ENCODE measurements at places on chromosomes 11 and 22. TPM values are rescaled to one million over a fixed set of nuclear protein-coding genes. Genes with fewer than 3 reads are reported as not detected.

Gene MMP27
- total RNA-seq, result not detected

Gene CACNA1I
- 0.12 TPM for total RNA-seq

DNA sequence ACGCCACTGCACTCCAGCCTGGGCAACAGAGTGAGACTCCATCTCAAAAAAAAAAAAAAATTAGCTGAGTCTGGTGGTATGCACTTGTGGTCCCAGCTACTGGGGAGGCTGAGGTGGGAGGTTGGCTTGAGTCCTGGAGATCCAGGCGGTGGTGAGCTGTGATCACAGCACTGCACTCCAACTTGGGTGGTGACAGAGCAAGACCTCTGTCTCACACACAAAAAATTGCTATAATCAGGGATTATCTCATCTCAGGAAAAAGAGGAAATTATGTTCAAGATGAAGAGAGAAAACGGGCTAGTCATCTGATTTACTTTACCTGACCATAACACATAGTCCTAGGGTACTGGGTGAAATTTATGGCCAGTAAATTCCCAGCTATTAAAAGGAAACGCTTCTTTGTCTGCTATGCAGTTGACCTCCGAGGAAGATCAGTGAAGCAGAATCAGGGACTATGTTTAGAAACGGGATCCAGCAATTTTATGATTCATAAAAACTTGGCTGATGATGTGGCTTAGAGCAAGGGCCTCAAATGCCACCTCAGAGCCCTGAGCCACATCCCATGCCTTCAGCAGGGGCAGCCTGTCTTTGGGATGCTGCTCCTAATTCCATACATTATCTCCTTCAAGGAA, 386.2 kb downstream of the NTM start:
- H3K36me3 ChIP-seq, result no peaks in the 10 kb centered on the region
- H3K4me1 ChIP-seq, result peaks cover 7% of the 10 kb centered on the region
- H3K27ac ChIP-seq, result no peak overlapping the region
- no peaks in the 10 kb centered on the region for H3K27me3 ChIP-seq
- H3K4me3 ChIP-seq, result no peak overlapping the region

Gene SLC17A6
- 170 TPM for total RNA-seq

DNA sequence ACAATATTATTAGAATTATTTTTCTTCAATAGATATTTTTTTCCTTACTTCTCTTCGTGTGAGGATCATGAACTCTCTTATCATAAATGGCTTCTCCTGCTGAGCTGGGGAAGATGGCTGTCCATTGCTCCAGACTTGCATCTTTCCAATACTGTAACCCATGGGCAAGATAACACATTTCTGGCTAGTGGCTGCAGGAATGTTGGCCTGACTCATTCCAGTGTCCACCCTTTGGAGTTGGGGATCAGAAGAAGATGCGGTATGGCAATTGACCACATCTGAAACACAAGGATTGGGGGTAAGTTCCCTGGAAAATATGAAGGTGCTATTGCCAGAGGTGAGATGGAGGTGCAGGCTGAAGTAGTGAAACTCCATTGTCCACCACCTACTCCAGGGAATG, 92.8 kb downstream of the FAR1 start:
- no peaks in the 10 kb centered on the region for H3K4me1 ChIP-seq
- no peak overlapping the region for H3K27ac ChIP-seq
- no peak for DNase-seq
- H3K4me3 ChIP-seq, result no peak overlapping the region
- peaks cover 1% of the 10 kb centered on the region for H3K27me3 ChIP-seq
- H3K36me3 ChIP-seq, result no peaks in the 10 kb centered on the region

GRCh38 chr11:114084414-114084813, 24.9 kb downstream of the ZBTB16 start:
- H3K36me3 ChIP-seq, result no peaks in the 10 kb centered on the region
- H3K4me3 ChIP-seq, result no peak overlapping the region
- H3K4me1 ChIP-seq, result peaks cover 28% of the 10 kb centered on the region
- no peak for DNase-seq
- no peak overlapping the region for H3K27ac ChIP-seq

GRCh38 chr11:473415-473814, 23.3 kb downstream of the PTDSS2 start:
- peaks cover 12% of the 10 kb centered on the region for H3K27me3 ChIP-seq
- DNase-seq, result no peak
- no peaks in the 10 kb centered on the region for H3K36me3 ChIP-seq
- H3K4me1 ChIP-seq, result peaks cover 30% of the 10 kb centered on the region
- H3K4me3 ChIP-seq, result peak overlapping the region; percentile 71
- H3K27ac ChIP-seq, result peak overlapping the region; percentile 95

Gene AGBL2
- total RNA-seq, result 1.7 TPM

DNA sequence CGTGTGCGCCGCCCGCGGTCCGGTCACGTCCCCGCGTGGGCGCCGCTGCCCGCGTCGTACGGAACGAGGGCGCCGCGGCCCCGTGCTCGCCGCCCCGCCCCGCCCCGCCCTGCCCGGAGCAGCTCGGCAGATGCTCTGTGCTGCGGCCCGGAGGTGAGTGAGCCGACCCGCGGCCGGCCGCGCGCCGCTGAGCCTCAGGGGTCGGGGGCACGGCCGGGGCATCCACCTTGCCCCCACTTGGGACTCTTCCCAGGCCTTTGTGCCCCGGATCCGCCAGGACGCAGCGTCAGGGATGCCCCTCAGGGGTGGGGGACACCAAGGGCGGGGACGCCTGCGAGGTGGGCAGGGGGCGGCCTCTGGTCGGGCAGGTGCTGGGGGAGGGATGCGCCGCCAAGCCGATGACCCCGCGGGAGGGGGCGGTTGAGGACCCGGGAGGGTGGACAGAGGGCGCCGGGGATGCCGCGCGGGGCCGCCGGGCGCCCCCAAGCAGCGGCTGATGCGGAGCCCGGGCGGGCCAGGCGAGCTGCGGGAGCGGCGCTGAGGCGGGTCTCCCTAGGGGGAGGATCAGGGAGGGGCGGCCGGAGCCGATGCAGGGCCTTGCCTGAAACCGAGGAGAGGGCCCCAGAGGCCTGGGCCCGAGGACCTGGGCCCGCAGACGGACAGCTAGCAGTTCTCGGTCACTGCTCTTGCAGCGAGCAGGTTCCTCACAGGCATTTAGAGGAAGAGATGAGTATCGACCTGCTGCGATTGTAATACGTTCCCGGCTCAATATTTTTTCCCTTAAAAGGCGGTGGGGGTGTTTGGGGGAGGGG, at the start of gene GNAZ:
Gene GNAZ (plus strand): TSS at position 102 of the 812 bp plus-strand sequence. CDS start 25,177 bp downstream, outside the sequence.
- peaks cover 4% of the 10 kb centered on the region for H3K36me3 ChIP-seq
- H3K27me3 ChIP-seq, result peaks cover 22% of the 10 kb centered on the region
- H3K4me1 ChIP-seq, result peaks cover 45% of the 10 kb centered on the region
- peak within 1 kb of the TSS; percentile 96 for H3K27ac ChIP-seq
- H3K4me3 ChIP-seq, result peak within 1 kb of the TSS; percentile 97

GRCh38 chr11:112637876-112638275, 323.3 kb upstream of the NCAM1 start:
- H3K4me1 ChIP-seq, result peaks cover 4% of the 10 kb centered on the region
- no peak for DNase-seq
- peaks cover 20% of the 10 kb centered on the region for H3K36me3 ChIP-seq
- no peak overlapping the region for H3K27ac ChIP-seq

DNA sequence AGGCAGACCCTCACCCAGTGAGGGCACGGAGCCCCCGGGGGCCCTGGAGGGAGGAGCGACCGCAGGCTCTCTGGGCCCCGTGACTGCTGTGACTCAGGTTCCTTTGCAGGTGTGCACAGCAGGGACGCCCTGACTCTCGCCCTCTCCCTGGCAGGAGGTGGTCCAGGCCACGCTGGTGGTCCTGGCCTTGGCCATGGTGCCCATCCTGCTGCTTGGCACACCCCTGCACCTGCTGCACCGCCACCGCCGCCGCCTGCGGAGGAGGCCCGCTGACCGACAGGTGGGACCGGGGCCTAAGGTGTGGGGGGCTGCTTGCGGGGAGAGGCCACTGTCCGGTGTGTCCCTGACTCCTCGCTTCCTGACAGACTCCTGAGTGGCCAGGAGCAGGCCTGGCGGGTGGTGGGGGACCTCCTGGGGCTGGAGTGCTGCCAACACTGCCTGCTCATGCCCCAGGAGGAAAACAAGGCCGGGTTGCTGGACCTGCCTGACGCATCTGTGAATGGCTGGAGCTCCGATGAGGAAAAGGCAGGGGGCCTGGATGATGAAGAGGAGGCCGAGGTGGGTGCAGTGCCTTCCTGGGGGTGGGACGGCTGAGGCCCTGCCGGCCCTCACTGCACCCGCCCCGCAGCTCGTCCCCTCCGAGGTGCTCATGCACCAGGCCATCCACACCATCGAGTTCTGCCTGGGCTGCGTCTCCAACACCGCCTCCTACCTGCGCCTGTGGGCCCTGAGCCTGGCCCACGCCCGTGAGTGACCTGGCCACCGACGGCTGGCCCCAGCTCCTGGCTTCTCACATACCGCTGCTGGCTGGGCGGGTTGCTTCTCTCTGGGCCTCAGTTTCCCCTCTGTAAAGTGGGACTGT, 10.9 kb downstream of the TCIRG1 start:
- peaks cover 18% of the 10 kb centered on the region for H3K4me1 ChIP-seq
- H3K27ac ChIP-seq, result no peak overlapping the region
- H3K4me3 ChIP-seq, result no peak overlapping the region

- H3K4me3 ChIP-seq, result peak overlapping the region; percentile 37
- H3K36me3 ChIP-seq, result no peaks in the 10 kb centered on the region
- peaks cover 35% of the 10 kb centered on the region for H3K4me1 ChIP-seq
- peaks cover 7% of the 10 kb centered on the region for H3K27me3 ChIP-seq
Observed at GRCh38 chr11:46429717-46430116, 38.1 kb upstream of the CHRM4 start.

Gene OSBP2
- 18.3 TPM for total RNA-seq

Gene TMEM86A
- total RNA-seq, result 5.4 TPM

DNA sequence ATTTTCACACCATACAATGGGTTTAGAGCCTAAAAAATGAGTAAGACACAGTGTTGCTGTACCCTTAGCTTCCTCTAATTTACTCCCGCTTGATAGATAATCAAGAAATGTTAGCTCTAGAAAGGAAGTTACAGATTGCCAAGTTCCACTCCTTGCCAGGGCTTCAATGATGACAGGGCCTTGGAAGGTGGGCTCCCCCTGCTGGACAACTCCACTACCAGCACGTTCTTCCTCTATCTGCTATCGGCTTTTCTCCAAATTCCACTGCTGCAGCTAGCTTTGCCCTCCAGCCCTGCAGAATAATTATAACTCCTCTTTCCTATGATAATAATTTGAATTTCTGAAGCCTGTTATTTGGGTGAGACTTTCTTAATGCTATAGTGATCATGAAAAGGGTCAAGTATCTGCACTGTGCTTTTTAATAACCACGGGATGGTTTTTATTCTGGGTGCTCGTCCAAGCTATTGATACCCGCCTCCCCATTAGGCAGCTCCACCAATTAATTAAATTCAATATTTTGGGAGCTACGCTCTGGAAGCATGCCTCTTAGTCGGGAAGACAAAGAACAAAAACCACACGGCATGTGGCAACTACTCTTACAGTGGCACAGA, 9.0 kb downstream of the SYN3 start:
- H3K27ac ChIP-seq, result no peak overlapping the region
- peaks cover 7% of the 10 kb centered on the region for H3K27me3 ChIP-seq
- peak; percentile 79 for DNase-seq
- H3K36me3 ChIP-seq, result no peaks in the 10 kb centered on the region

- H3K4me3 ChIP-seq, result peak overlapping the region; percentile 5
- peaks cover 48% of the 10 kb centered on the region for H3K4me1 ChIP-seq
- peaks cover 7% of the 10 kb centered on the region for H3K27me3 ChIP-seq
- DNase-seq, result no peak
- H3K27ac ChIP-seq, result peak overlapping the region; percentile 84
Observed at GRCh38 chr11:95255251-95256145, 24.5 kb upstream of the SESN3 start.

GRCh38 chr11:32062540-32062939, 28.3 kb upstream of the RCN1 start:
- H3K27me3 ChIP-seq, result peaks cover 3% of the 10 kb centered on the region
- H3K27ac ChIP-seq, result peak overlapping the region; percentile 92
- DNase-seq, result no peak
- H3K4me1 ChIP-seq, result peaks cover 39% of the 10 kb centered on the region
- H3K4me3 ChIP-seq, result peak overlapping the region; percentile 35
- H3K36me3 ChIP-seq, result no peaks in the 10 kb centered on the region

DNA sequence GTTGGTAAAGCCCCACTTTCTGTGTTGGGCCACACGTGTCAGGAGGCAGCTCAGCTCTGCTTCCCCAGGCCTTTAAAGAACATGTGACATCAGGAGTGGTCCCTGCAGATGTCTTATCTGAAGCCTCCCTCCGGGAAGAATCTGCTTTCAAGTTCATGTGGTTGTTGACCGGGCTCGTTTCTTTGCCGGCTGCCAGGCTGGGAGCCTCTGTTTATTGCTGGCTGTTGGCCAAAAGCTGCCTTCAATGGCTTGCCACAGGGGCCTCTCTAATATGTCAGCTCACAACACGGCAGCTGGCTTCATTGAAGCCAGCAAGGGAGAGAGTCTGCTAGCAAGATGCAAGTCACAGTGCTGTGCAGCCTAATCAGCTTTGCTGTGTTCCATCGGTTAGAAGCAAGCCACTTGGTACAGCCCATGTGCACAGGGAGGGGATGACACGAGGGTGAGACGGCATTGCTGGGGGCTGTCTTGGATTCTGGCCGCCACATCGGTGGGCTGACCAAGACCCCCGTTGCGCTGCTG, 14.6 kb downstream of the MRGPRF start:
- H3K27me3 ChIP-seq, result peaks cover 3% of the 10 kb centered on the region
- H3K4me1 ChIP-seq, result peaks cover 15% of the 10 kb centered on the region
- no peaks in the 10 kb centered on the region for H3K36me3 ChIP-seq
- H3K4me3 ChIP-seq, result no peak overlapping the region

GRCh38 chr11:57637626-57638004, 12.1 kb downstream of the YPEL4 start:
- no peaks in the 10 kb centered on the region for H3K36me3 ChIP-seq
- H3K27me3 ChIP-seq, result peaks cover 28% of the 10 kb centered on the region
- peaks cover 22% of the 10 kb centered on the region for H3K4me1 ChIP-seq

DNA sequence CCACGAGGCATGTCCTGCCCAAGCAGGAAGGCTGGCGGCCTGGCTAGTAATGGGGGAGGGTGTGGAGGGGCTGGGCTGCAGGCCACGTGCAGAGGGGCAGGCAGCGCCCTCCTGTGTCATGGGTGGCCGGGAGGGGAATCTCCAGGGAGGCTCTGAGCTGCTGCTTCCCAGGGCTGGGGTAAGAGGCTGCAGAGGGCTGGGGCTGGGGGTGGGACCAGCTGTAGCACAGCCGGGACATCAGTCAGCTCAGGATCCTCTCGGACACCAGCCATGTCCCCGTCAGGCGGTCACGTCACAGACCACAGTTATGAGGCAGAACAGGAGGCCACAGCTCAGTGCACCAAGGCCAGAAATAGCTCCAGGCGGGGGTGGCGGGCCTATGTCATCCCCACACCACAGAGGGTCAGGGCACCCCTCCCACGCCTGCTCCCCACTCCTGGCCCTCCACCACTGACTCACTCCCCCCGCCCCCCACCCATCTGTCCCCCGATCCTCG, 21.1 kb downstream of the RTN4R start:
- peaks cover 41% of the 10 kb centered on the region for H3K4me1 ChIP-seq
- H3K36me3 ChIP-seq, result no peaks in the 10 kb centered on the region
- no peak for DNase-seq
- H3K27me3 ChIP-seq, result peaks cover 13% of the 10 kb centered on the region

- H3K4me3 ChIP-seq, result peak within 1 kb of the TSS; percentile 88
- DNase-seq, result peak; percentile 95
- H3K27me3 ChIP-seq, result peaks cover 7% of the 10 kb centered on the region
- H3K27ac ChIP-seq, result peak within 1 kb of the TSS; percentile 28
- no peaks in the 10 kb centered on the region for H3K36me3 ChIP-seq
Observed at GRCh38 chr11:18698341-18699268, at the start of gene TMEM86A. TSS of gene TMEM86A (plus strand) at chr11:18698779. CDS start at chr11:18698887, 108 bp downstream.

- no peak for DNase-seq
- peaks cover 17% of the 10 kb centered on the region for H3K4me1 ChIP-seq
- no peak overlapping the region for H3K4me3 ChIP-seq
- H3K27ac ChIP-seq, result no peak overlapping the region
- no peaks in the 10 kb centered on the region for H3K36me3 ChIP-seq
Observed at GRCh38 chr11:71940561-71941219, 11.8 kb downstream of the RNF121 start.
